ENCODE measurements at places on chromosomes 13 and 19. TPM values are rescaled to one million over a fixed set of nuclear protein-coding genes. Genes with fewer than 3 reads are reported as not detected.

DNA sequence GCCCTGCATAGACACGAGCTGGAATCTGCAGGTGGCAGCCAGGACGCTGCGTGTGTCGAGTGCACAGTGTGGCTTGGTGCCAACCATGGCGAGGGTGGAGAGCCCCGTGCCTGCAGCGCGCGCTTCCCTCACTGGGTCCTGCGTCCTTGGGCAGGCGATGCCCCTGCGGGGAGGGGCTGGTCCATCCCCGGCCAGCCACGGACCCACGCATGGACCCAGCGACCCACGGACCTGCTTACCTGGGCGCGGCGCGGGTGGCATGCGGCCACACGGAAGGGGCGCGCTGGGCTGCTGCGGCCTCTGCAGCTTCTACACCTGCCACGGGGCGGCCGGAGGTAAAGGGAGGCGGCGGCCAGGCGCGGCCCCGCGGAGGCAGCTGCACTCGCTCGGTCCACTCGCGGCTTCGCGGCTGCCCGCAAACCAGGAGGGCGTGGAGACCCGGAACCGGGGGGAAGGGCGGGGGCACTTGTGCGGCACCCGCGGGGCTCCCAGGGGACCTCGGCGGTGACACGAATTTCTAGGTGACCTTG, 569 bp upstream of the MCF2L start:
- no peaks in the 10 kb centered on the region for H3K27me3 ChIP-seq
- no peak for DNase-seq
- peak overlapping the region; percentile 94 for H3K27ac ChIP-seq
- peak overlapping the region; percentile 53 for H3K4me3 ChIP-seq
- H3K36me3 ChIP-seq = no peaks in the 10 kb centered on the region

- H3K36me3 ChIP-seq = no peaks in the 10 kb centered on the region
- no peak for DNase-seq
- H3K27me3 ChIP-seq = no peaks in the 10 kb centered on the region
- no peak overlapping the region for H3K27ac ChIP-seq
- no peak overlapping the region for H3K4me3 ChIP-seq
These were observed 11.5 kb downstream of the PAK4 start for GRCh38 chr19:39137131-39137530.

GRCh38 chr19:51441410-51442390, 16.6 kb downstream of the SIGLEC8 start:
- no peak overlapping the region for H3K4me3 ChIP-seq
- no peaks in the 10 kb centered on the region for H3K27me3 ChIP-seq
- no peaks in the 10 kb centered on the region for H3K36me3 ChIP-seq

The ATP4A gene
- not detected for total RNA-seq

GRCh38 chr13:23292586-23292985, 111.8 kb downstream of the SGCG start:
- H3K27me3 ChIP-seq = no peaks in the 10 kb centered on the region
- no peak overlapping the region for H3K4me3 ChIP-seq
- no peak overlapping the region for H3K27ac ChIP-seq
- no peak for DNase-seq
- H3K4me1 ChIP-seq = peaks cover 20% of the 10 kb centered on the region
- no peaks in the 10 kb centered on the region for H3K36me3 ChIP-seq

DNA sequence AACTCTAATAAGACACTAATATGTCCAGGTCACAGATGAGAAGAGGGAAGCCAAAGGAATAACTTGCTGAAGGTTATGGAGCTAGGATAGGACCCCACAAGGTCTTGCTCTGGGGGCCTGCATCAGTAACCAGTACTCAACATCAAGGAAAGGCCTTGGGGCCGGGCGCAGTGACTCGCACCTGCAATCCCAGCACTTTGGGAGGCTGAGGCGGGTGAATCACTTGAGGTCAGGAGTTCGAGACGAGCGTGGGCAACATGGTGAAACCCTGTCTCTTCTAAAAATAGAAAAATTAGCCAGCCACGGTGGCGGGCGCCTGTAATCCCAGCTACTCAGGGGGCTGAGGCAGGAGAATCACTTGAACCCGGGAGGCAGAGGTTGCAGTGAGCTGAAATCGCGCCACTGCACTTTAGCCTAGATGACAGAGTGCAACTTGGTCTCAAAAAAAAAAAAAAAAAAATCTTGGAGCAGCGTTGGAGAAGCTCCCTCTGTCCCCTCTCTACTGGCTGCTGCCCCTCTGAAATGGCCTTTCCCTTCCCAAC, 1.8 kb downstream of the LONP1 start:
- H3K4me3 ChIP-seq = no peak overlapping the region
- H3K27ac ChIP-seq = no peak overlapping the region
- no peak for DNase-seq
- H3K36me3 ChIP-seq = peaks cover 2% of the 10 kb centered on the region
- no peaks in the 10 kb centered on the region for H3K27me3 ChIP-seq

GRCh38 chr19:32708457-32708856, 11.1 kb upstream of the TDRD12 start:
- no peaks in the 10 kb centered on the region for H3K4me1 ChIP-seq
- H3K27me3 ChIP-seq = no peaks in the 10 kb centered on the region
- DNase-seq = no peak
- no peak overlapping the region for H3K27ac ChIP-seq
- H3K36me3 ChIP-seq = peaks cover 38% of the 10 kb centered on the region
- H3K4me3 ChIP-seq = no peak overlapping the region

DNA sequence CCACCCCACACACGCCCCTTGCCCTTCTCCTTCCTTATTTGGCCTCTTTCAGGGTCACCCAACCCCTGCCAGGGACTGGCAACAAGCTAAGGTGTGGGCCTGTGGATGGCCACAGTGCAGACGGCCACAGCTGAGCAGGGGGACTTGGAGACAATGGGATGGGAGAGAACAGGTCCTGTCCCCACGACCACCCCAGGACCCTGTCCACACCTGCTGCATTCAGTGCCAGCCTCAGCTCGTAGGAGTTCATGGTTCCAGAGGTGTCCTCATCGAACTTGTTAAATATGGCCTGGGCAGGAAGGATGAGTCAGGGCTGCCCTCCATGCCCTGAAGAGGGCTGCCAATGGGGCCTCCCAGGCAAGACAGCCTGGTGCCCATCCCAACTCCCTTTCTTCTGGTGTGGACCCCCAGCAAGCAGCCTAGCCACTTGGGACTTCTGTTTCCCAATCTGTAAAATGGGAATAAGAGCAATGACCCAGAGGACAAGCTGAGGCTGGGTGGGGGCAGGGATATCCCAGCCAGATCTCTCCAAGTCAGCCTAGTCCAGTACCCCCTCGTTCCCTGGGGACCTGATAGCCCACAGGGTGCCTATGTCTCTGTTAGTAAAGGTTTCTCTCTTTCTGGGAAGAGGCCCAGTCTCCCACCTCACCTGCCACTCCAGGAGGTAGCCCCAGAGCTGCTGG, 10.6 kb downstream of the CAPN12 start:
- no peaks in the 10 kb centered on the region for H3K27me3 ChIP-seq
- no peak overlapping the region for H3K4me3 ChIP-seq
- H3K36me3 ChIP-seq = peaks cover 28% of the 10 kb centered on the region
- H3K4me1 ChIP-seq = peaks cover 56% of the 10 kb centered on the region

GRCh38 chr19:55644191-55644833, 863 bp downstream of the ZNF581 start:
- peak overlapping the region; percentile 94 for H3K27ac ChIP-seq
- H3K27me3 ChIP-seq = no peaks in the 10 kb centered on the region
- no peak for DNase-seq
- peaks cover 11% of the 10 kb centered on the region for H3K36me3 ChIP-seq
- H3K4me1 ChIP-seq = no peaks in the 10 kb centered on the region

All from right atrium auricular region (tissue), 2 donors.